ENCODE measurements at places on chromosomes 16 and 17. TPM values are rescaled to one million over a fixed set of nuclear protein-coding genes. Genes with fewer than 3 reads are reported as not detected.
A peak's percentile ranks its signal among the peaks of the same experiment; 100 is the strongest.

GRCh38 chr16:49474741-49475140 is 101.1 kb downstream of the C16orf78 start:
- no peak for DNase-seq

- no peak for DNase-seq
Observed at GRCh38 chr17:59846394-59847165, 46.2 kb downstream of the TUBD1 start.

GRCh38 chr17:13036751-13037150 is 18.9 kb upstream of the ELAC2 start:
- no peak for DNase-seq

Gene PIK3R5
- polyA plus RNA-seq = not detected

Gene HES7
- 0.71 TPM for polyA plus RNA-seq

- peak; percentile 56 for DNase-seq
Observed at GRCh38 chr16:74297145-74297665, 591 bp downstream of the PSMD7 start.

GRCh38 chr17:16435925-16436886 is 20.8 kb downstream of the TRPV2 start:
- no peak for DNase-seq

Gene SOST
- not detected for polyA plus RNA-seq

DNA sequence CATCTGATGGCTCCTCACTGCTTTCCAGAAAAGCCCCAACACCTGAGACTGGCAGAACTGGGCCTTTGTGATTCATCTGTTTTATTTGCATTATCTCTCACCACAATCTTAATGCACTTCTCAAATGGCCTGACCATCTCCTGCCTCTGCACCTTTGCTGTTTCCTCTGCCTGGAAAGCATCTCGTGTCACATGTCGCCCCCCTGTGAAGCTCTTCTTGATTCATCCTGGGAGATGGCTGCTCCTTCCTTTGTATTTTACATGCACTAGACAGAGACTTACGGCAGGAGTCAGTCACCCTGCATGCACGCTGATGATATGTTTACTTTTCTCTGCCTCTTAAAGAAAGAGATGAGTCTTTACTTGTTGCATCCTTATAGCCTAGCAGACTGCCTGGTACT is 30.0 kb downstream of the HNF1B start:
- DNase-seq = no peak

DNA sequence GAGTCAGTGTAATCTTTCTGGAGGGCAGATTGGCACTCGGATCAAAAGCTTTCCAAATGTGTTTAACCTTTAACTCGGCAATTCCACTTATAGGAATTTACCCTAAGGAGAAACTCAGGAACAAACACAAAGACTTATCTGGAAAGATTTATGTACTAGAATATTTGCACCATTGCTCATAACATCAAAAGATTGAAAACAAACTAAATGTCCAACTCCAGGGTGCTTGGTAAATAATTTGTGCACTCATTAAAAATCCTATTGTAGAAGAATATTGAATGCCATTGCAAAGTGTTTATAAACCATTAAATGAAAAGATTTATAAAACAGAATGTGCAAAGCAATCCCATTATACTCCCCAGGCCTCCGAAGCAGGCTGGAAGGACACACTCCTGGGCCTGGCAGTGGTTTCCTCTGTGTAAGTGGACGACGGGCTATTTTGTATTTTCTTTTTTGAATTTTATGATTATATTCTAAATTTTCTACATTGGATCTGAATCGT is 18.7 kb upstream of the RBFOX3 start:
- DNase-seq = no peak

DNA sequence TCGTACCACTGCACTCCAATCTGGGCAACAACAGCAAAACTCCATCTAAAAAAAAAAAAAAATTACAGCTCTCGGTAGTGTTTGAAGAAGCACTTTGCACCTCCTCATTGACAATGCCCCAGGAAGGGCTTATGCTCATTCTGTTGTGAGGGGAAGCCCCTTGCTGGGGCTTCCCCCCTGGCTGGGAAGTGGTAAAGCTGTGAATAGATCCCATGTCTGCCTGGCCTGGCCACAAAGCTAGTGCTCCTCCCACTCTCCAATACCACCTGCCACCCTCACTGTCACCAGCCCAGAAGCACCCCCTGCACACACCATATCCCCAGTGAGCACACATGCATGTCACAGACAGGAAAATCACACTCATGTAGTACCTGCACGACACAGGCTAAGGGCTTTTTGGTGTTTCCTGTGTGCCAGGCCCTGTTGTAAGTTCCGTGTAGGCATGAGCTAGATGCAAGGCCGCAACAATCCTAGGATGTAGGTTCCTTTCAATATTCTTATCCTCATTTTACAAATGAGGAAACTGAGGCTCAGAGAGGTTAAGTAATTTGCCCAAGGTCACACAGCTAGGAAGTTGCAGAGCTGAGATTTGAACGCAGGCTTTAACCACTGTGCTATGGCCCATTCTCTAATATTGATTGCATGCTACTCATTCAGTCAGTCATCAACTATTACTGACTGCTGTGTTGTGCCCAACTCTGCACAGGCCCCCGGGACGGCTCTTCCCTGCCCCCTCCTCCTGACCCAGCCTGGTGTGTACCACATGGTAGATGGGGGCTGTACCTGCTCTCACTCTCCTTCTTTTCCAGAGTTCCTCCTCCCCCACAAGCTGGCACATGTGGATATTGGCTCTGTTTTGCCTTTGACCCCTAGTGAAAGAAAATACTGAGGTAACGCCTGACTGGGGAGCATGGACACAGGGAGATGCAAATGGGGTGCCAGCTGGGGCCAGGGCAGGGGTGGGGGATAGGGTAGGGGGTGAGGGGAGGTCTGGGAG is 11.9 kb upstream of the COL1A1 start:
- peak; percentile 56 for DNase-seq

DNA sequence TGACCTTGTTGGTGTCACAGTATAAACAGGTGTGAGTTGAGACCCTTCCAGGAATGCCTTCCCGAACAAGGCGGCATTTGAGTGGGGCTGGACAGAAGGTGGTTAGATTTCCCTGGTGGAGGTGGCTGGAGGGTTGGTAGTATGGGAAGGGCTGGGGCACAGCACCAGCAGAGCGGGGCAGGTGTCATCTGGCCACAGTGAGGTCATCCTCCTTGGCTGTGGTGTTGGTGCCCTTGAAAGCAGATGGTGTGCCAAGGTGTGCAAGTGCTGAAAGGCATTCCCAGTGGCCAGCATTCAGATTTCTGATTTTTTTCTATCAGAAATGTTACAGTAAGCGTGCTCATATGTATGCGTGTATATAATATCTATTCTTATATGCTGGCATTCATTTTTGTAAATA is 126.6 kb downstream of the LAT start:
- no peak for DNase-seq

Gene IRX6
- not detected for polyA plus RNA-seq

- DNase-seq = no peak
Observed at GRCh38 chr16:88638323-88639230, at the start of gene IL17C. TSS of gene IL17C (plus strand) at chr16:88638572. CDS start at chr16:88638642, 70 bp downstream.

Gene LPCAT2
- 14.5 TPM for polyA plus RNA-seq

GRCh38 chr17:66727634-66728570 is 107.0 kb upstream of the CACNG5 start:
- DNase-seq = peak; percentile 87

Gene C16orf92
- polyA plus RNA-seq = not detected

DNA sequence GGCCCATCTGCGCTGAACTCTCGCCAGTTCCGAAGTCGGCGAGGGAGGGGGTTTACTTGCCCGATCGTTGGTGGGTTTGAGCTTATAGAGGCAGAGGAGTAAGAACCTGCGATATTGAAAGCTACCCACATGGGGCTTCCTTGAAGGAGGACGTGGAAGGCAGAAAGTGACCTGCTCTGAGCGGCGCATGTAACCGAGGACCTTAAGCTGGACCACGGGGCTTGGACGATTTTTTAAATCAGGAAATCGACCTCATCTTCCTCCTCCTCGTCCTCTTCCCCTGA is 2.0 kb downstream of the PRAC2 start:
- no peak for DNase-seq

DNA sequence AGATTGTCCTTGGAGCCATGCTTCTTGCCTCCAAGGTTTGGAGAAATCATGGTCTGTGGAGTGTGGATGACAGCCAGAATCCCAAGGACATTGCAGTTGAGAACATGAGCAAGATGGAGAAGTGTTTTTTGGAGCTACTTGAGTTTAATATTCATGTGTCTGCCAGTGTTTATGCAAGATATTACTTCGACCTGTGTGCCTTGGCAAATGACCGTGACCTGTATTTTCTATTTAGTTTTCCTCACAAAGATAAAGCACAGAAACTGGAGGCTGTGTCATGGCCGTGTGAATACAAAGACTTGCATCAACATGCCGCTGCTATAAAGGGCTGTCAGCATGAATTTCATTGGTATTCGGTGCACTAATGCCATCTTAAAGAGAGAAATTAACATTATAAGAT is 9.0 kb downstream of the GGA2 start:
- no peak for DNase-seq

DNA sequence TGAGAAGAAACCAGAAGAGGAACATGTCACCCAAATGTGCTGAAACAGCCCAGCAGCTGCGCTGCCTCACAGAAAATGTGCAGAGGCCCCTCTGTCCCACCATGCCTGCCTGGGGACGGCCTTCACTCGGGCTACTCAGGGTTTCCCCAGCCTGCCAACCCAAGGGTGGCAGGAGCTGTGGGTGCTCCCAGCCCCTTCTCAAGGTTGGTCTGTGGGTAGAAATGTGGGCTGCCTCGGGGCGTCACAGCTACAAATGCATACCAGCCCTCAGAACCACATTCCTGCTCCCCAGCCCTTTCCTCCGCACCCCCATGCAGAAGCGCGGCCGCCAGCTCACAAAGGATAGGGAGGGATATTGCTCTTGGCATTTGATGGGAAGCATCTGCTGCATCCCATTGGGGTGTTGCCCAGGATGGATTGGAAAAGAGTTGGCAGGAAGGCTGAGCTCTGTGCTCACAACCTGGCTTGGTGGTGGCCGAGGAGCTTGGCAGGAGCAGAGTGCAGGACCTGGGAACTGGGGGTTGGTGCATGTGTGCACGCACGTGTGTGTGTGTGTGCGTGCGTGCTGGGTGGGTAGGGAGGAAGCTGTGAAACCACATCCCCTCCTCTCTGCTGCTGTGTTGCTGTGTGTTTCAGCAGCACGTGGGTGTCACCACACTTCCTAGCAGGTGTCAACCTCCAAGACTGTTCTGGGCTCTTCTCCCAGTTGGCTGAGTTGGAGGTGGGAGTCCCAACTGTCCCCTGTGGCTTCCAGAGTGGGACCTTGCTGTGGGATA is 304.4 kb downstream of the SEC14L1 start:
- DNase-seq = no peak

Gene HBA2
- not detected for polyA plus RNA-seq

DNA sequence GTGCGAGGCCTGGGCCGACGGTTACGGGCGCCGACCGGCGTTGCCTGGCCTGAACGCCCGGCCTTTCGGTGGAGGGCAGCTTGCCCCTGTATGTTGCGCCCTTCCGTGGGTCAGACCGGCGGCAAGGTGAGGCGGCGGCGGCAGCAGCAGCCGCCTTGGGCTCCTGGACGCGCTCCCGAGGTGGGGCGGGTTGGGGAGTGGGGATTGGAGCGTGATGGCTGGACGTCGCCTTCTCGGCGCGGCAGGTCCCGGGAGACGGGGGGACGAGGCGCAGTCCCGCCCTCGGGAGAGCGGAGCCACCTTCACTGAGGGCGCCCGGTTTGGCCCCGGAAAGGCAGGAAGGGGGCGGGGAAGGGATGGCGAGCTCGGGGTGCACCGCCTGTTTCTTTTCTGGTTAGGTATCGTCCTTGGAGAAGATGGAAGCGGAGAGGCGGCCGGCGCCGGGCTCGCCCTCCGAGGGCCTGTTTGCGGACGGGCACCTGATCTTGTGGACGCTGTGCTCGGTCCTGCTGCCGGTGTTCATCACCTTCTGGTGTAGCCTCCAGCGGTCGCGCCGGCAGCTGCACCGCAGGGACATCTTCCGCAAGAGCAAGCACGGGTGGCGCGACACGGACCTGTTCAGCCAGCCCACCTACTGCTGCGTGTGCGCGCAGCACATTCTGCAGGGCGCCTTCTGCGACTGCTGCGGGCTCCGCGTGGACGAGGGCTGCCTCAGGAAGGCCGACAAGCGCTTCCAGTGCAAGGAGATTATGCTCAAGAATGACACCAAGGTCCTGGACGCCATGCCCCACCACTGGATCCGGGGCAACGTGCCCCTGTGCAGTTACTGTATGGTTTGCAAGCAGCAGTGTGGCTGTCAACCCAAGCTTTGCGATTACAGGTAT is 671 bp downstream of the DGKE start:
- peak; percentile 74 for DNase-seq

Gene KCNH4
- polyA plus RNA-seq = 0.57 TPM

Gene BORCS6
- polyA plus RNA-seq = 4.3 TPM

Gene KRT27
- not detected for polyA plus RNA-seq

DNA sequence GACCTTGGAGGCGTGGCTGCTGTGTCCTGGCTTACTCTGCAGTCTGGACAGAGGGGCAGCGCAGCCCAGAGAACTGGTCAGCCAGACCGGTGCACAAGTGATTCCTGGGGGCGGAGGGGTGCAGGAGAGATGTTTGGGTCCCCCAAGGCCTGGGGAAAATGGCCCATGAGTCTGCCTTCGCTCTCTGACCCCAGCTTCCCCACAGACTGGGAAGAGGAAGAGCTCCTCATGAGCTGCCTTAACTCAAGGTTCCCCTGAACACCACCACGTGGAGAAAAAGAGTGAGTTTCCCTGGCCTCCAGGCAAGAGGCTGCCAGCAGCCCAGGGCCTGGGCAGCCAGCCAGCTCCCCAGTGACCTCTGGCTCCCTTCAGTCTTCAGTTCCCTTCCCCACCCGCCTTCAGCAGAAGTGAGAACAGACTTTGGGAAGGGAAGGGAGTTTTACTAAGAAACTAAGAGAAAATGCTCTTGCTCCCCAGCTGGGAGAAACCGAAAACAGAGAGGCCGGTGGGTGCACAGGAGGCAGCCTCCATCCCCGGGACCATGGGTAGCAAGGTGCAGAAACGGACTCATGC is 2.0 kb upstream of the C17orf99 start:
- DNase-seq = peak; percentile 73

Gene ACOX1
- polyA plus RNA-seq = 29.7 TPM

- no peak for DNase-seq
Observed at GRCh38 chr17:44122816-44123355, 555 bp downstream of the HDAC5 start.

Gene TSPAN10
- 6.0 TPM for polyA plus RNA-seq

- no peak for DNase-seq
Observed at GRCh38 chr17:72865954-72866353, 226.5 kb downstream of the SLC39A11 start.

Gene CA5A
- not detected for polyA plus RNA-seq

DNA sequence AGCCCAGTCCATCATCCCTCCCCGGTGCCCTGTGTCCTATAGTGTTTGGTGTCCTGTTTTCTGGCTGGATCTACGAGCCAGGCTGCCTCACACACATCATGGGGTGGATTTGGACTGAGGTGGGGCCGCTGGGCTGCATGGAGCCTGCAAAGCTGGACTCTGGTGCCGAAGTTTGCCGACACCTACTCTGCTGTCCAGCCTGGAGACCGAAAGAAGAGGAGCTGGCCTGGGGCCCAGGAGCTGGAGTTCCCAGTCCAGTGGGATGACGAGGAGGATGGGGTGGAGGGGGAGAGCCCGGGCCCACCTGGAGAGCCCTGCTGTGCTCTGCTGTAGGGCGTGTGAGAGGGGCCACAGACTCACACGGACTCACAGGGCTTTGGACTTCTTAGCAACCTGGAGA is 40.3 kb upstream of the ENPP7 start:
- no peak for DNase-seq

- no peak for DNase-seq
Observed at GRCh38 chr16:85006639-85007038, 4.7 kb downstream of the ZDHHC7 start.

Gene SGF29
- 3.3 TPM for polyA plus RNA-seq
